ENCODE measurements at places on chromosomes 1 and 21.

GRCh38 chr1:33903210-33903589, 39.3 kb downstream of the HMGB4 start:
- DNase-seq, result no peak

- no peak for DNase-seq
These were observed 1.7 kb upstream of the SUMO3 start for GRCh38 chr21:44819283-44820243.

- DNase-seq, result no peak
These were observed 60.3 kb downstream of the PGBD5 start for GRCh38 chr1:230365723-230366307.

- DNase-seq, result no peak
These were observed 208.8 kb downstream of the HMCN1 start for GRCh38 chr1:185942961-185943360.

DNA sequence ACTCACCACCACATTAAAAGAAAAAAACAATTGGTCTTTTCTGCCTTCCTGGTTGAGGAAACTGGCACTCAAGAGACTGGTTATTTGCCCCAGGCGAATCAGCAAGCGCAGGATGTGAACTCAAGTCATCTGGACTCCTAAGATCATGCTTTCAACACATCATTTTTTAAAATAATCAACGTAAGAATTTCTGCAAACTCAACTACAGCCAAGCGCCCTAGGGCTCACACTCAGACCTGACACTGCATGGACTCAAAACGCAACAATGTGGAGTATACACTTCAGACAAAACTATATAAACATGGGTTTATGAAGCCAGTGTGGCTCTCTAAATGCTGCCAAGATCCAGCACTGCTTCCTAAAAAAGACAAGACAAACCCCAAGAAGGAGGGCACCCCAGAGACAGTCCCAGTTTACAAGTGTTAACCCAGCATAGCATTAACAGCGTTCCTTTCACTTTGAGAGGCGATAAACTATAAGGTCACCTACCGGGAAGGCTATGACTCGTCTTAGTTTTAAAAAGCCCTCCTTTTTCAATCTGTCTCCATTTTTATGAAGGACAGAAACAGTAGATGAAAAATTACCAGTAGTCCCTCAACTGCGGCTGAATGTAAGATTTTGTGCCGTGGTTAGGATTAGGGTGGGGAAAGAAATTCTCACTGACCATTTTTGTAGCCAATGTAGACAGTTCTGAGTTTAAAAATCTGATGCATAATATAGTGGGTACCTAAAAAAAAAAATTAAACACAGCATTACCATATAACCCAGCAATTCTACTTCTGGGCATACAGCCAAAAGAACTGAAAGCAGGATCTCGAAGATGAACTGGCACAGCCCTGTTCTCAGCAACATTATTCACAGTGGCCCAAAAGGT, 54.8 kb downstream of the SIPA1L2 start:
- DNase-seq, result no peak

DNA sequence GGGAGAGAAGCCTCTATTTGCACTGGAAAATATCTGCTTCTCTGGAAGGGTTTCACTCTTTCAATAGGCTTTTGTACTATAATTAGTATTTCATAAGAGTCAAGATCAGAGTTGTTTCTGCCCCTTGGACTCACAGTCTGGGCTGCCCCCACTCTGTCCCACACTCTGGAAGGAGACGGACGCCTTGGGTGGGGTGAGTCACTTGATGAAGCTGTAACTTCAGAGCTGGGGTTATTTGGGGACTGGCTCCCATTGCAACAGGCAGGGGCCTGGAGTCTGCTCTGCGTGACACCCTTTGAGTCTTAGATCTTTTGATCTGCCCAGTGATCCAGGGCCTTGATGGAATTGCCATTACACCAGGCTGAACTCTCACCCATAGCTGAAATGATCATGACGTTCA, 4.0 kb upstream of the KCNA10 start:
- DNase-seq, result no peak

- no peak for DNase-seq
These were observed 116.4 kb downstream of the GREM2 start for GRCh38 chr1:240495601-240496000.

DNA sequence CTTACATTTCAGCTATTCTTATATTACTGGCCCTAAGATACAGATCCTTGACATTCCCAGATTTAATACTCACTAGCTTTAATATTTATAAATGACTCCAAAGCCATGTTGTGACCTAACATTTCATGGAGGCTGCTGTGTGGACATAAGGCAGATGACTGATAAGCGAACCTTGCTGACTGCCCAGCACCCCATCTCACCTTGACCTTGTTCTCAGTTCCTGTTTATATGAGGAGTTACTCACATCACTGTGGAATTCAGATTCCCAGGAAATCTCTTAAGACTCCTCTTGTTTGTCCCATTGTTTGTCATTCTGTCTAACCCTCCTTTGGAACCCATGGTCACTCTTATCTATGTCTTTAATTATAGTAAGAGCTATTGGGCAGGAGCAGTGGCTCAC, 21.9 kb downstream of the RAB3B start:
- DNase-seq, result no peak

GRCh38 chr1:245184779-245185178, 30.0 kb downstream of the KIF26B start:
- no peak for DNase-seq

GRCh38 chr1:117096951-117097408, 24.6 kb downstream of the TRIM45 start:
- DNase-seq, result no peak

GRCh38 chr21:26225046-26225445, 54.5 kb upstream of the APP start:
- no peak for DNase-seq

- DNase-seq, result no peak
These were observed 5.1 kb downstream of the LMNA start for GRCh38 chr1:156119503-156120209.

DNA sequence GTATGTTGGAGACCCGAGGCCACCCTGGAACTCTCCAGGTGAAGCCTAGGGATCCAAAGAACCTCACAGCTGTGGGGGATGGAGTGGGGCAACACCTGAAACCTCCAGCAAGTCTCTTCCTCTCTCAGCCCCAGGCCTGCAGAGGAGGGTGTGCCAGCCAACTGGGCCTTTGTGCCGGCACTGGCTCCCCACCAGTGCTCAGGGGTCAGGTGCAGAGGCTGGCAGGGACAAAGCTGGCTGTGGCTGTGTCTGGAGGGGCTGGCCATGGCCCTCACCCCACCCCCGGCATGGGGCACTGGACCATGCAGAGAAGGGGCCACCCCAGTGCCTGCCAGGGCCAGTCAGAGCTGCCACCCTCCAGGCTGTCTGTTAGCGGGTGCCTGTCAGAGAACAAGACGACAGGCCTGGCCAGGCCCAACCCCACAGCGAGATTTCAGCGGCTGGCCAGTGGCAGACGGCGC, 3.9 kb downstream of the COL18A1 start:
- DNase-seq, result no peak

GRCh38 chr1:78410643-78411042, 80.1 kb upstream of the PTGFR start:
- DNase-seq, result no peak
